Large intestine (tissue), 12 donors: ENCODE measurements at places on chromosomes 5 and 9. TPM values are rescaled to one million over a fixed set of nuclear protein-coding genes. Genes with fewer than 3 reads are reported as not detected.
A peak's percentile ranks its signal among the peaks of the same experiment; 100 is the strongest.

- DNase-seq: no peak
Observed at GRCh38 chr9:91646702-91647101, 223.1 kb upstream of the NFIL3 start.

DNA sequence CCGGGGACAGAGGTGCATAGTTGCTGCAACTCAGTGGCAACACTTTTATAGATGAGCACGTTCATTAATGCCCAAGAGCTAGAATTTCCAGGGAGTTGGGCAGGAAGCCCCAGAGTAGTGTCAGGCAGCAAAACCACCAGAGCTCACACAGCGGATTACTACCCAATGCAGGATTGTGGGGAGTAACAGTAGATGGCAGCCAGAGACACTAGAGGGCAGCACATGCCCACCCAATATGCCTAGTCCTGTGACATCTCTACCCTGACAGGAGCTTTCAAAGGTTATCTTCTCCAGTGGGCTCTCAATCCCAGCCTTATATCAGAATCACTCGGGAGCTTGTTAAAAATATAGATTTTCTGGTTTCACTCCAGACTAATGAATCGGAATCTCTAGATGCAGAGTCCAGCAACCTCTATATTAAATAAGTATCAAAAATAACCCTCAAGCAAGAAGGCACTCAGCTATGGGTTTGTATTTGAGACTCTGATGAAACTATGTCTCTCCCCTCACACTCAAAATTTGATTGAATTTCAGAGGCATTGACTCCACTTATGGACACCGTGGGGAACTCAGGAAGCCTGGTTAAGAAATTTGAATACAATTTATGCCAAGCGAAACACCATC, 58.4 kb upstream of the PHF24 start:
- DNase-seq: peak; percentile 63

GRCh38 chr9:127004946-127005769, 90.6 kb downstream of the RALGPS1 start:
- peak; percentile 17 for DNase-seq

- no peak for DNase-seq
Observed at GRCh38 chr5:132438917-132439316, 51.7 kb downstream of the IRF1 start.

The SLCO6A1 gene
- polyA plus RNA-seq: 0.13 TPM
